ENCODE measurements at places on chromosomes 2 and 18.

DNA sequence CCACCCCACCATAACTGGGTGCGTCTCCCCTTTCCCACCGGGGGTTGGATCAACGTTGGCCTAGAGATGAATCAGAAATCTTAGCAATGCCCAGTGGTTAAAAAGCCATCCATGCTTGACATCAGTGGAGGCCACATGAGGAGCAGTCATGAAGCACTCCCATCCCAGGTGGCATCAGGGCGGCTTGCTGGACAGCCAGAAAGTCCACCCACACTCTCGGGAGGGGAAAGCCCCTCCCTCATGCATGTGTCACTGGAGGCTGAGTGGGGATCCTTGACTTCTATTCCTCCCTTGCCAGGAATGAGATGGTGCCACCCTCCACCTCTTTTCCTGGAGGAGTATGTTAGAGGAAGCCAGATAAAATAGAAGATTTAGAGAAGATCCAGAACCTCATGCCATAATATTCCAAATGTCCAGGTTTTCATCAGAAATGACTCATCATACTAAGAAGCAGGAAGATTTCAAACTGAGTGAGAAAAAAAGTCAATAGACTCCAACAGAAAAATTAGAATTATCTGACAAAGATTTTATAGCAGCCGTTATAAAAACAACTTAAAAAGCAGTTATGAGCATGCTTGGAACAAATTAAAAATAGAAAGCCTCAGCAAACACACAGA lies 507.1 kb upstream of the ID2 start:
- DNase-seq, result no peak

DNA sequence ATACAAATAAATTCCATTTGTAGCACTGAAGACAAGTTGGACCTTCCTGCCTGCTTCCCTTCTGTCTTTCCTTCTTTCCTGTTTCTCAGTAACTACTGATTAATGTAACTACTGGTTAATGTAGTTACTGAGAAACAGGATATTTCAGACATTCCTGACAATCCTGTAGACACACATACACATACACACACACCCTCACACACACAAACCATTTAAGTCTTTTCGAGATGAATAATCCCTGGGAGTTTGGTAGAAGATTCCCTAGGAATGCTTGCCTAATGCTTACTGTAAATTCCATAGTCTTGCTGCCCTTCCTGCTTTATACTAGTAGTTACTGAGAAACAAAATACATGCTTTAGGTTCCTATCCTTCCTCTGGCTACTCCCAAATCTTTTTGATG lies 83.9 kb downstream of the PIK3C3 start:
- no peak for DNase-seq

GRCh38 chr2:211144974-211145665 lies 588.7 kb downstream of the CPS1 start:
- DNase-seq, result no peak

DNA sequence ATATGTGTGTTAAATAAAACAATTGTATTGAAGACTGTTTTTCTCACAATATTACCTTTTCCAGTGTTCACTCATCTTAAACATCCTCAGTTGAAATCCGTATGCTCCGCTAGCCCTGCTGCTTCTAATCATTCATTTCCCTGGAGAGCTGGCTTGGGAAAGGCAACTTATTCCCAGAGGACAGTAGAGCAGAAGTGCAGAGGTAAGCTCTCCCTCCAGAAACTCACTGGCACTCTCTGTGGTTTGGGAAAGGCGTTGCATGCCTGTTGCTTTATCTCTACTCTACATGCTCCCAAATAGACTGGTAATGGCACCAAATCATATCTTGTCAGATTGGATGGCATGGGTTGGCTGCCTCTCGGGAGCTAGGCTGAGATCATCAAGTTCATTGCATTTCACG lies 117.1 kb upstream of the BOD1L2 start:
- no peak for DNase-seq

- DNase-seq, result no peak
Measured at GRCh38 chr2:106099691-106100090, 94.4 kb downstream of the UXS1 start.

GRCh38 chr2:63488118-63488713 lies 100.1 kb downstream of the WDPCP start:
- DNase-seq, result peak; percentile 39

DNA sequence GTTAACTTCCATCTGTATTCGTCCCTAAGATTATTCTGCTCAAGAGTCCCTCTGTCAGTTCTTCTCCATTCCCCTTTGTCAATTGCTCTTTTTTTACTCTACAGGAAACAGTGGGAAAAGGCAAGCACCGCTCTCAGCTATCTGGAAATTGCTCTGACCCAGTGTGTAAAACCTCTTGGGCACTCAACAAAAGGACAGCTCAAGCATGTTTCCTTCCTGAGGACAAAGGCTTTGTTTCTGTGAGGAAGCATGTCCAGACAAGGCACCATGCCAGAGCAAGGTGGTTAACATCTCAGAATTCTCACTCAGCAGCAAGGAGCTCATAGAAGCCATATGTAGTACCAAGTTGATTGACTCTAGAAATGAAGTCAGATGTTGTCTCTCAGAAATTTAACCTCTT lies 735.6 kb downstream of the TSN start:
- DNase-seq, result no peak

GRCh38 chr2:130963196-130963848 lies 126.6 kb downstream of the ARHGEF4 start:
- no peak for DNase-seq

DNA sequence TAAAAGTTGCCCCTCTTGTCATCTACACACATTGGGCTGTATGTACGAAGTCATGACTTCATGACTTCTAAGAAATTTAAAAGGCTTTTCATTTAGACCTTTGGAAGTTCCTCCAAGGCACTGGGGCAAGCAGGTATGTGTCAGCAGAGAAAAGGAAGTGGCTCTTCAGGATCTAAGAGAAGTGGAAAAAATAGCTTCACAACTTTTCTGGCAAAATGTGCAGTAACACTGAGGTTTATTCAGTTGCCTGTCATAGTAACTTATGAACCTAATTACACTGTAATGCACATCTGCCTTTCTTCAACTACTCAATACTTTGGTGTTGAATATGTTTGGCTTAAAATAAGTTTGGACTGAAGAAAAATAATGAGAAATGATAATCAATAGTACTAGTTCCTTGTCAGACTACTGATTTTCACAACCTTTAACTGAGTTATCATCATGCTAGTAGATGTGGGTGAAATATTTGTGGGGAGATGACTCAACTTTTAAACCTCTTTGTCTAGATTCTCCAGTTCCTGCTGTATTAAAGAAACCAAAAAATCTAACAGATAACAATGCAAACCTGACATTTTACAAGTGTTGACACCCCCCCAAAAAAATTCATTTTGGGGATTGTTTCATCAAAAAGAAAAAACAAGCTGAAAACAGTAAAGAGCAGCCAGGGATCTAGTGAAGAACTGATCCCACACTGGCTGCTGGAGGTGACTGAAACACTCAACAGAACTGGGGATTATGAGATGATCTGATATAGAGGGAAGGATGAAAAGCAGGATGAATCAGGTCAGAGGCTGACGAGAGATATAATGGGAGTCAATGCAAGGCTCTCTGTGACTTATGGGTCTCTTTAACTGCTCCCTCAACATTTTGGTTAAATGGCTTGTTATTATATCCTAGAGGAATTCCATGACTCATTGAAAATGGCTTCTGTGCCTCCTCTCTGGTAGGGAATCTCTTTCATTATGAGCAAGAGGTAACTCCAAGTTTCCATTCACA lies 84.6 kb downstream of the COLEC12 start:
- DNase-seq, result no peak

DNA sequence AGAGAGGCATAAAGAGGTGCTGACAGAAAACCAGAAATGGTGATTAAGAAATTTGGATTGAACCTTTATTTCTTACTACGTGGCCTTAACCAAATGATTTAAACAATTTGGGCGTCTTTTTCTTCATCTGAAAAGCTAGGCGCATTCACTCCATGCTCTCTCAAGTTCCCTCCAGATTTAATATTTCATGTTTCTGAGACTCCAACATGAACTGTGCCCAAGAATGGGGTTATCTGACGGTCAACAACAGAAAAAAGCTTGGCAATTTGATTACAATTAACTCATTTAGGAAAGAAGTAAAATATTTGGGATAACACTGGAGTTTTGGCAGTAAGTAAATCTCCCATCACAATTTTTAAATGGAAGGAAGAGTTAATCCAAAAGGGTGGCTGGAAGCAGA lies 345.4 kb downstream of the ARHGAP15 start:
- DNase-seq, result no peak

DNA sequence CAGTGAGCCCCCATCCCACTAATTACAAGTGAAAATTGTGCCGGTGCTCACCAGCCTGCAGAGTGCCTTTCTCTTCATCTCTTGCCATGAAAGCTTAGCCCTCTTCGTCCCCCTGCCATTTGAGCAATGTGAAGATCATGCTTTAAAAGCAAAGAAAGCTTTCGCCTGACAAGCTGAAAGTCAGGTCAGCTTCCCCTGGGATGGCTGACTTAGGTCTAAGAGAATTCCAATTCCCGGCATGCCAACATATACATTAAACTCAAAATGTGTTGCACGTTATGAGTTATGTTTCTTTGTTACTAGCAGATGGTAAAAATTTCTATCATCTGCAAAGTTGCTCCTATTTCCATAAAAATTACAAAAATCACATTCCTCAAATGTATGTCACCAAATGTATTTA lies 129.8 kb downstream of the AFF3 start:
- DNase-seq, result no peak

- DNase-seq, result no peak
Measured at GRCh38 chr2:98404556-98405250, 40.0 kb upstream of the INPP4A start.

DNA sequence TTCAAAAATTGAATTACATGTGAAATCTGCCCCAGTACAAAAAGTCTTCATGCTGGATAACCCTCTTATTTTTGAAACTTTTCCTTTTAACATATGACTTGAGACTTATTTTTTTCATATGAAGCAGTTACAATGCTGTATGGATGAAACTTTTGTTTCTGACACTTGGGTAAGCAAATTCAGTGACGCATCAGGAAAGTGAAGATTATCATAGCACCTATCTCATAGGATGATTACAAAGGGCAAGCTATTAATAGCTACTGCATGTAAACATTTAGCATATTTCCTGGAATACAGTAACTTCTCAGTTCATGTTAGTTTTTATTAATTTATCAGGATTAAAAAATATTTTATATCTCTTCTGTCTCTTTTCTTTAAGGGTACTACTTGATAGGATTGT lies 1109.2 kb downstream of the LRP1B start:
- DNase-seq, result no peak

- no peak for DNase-seq
Measured at GRCh38 chr18:11322716-11323115, 173.3 kb upstream of the PIEZO2 start.

DNA sequence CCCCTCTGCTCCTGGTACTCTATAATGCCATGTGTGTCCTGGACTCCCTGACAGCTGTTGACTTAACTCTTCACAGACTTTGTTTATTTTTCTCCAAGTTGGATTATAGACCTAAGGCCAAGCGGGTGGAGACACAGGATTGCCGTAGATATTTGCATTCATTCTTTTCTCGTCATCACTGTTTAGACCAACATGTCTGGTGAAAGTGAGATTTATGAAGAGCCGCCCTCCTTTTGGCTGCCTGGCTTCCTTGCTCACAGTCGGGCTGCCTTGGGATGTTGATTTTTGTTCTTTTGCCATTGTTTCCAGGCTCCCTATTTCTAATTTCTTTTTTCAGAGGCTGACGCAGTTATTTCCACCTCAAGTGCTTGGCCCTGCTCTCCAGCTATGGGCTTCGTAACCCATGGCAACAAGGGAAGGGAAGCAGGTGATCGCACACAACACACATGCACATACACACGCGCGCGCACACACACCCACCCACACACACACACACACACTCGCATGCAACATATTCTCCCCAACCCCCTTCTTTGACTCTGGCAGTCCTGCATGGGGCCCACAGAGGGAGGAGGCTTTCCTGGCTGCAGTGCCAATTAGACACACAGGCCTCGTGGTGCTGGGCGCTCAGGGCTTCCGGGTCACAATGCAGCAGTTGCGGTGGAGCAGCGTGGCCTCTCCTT lies 296.5 kb downstream of the MTX2 start:
- no peak for DNase-seq

GRCh38 chr2:102357937-102358336 lies 2.3 kb downstream of the IL18R1 start:
- DNase-seq, result peak; percentile 65

DNA sequence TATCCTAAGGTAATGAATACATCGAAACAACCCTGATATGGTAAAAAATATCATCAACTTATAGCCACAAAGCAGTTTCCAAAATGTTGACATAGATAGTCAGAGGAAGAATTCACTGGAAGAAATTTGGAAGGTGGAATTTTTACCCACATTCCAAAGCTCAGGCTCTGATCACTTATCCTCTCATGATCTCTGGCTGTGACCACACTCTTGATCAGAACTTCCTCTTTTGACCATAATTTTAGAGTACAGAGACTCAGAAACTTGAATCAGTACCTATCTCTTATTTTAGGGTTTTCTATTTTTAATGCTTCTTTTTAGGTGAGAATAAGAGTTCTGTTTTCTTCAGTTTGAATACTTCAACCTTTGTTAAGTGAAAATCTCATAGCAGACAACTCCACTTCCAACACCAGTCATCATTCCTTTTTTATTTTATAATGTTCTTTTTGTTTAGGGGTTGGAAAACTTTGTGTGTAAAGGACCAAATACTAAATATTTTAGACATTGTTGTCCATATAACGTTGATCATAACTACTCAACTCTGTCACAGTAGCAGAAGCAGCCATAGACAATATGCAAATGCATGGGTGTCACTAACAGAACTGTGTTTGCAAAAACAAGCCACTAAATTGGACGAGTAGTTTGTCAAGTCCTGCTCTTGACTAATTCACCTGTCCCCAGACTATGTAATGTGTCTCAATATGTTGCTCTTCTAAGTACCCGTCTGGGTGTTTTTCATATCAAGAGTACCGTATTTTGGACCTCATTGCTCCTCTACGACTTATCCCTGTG lies 891.6 kb upstream of the CRIM1 start:
- no peak for DNase-seq

DNA sequence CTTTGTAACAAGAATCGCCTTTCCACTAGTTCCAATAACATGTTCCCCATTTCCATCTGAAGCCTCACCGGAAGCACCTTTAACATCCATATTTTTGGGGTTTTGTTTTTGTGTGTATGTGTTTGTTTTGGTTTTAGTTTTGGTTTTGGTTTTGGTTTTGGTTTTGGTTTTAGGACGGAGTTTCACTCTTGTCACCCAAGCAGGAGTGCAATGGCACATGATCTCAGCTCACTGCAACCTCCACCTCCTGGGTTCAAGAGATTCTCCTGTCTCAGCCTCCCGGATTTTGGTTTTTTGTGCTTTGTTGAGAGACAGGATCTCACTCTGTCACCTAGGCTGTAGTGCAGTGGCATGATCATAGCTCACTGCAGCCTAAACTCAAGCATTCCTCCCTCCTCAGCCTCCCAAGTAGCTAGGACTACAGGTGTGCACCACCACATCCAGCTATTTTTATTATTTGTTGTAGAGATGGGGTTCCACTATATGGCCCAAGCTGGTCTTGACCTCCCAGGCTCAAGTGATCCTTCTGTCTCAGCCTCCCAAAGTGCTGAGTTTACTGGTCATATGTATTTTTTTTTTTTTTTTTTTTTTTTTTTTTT lies 36.3 kb downstream of the TGOLN2 start:
- no peak for DNase-seq

DNA sequence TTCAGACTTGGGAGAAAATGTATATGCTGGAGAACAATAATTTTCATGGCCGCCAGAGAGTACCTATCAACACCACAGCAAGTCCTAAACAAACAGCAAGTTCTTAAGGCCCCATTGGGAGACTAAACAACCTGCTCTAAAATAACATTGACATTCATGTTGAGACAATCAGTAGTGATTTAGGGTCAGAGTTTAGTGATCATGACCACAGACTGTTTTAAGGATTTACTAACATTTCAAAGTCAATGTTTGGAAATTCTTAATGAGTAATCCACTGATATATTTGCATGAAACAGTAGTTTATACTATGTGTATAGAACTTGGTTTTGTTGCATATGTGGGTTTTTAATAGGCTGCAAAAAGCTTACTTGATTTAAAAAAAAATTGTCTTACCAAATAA lies 34.7 kb downstream of the RASGRP3 start:
- DNase-seq, result no peak
